NCI-H1436 treated with DMSO at 0.1 percent for 48 hours (cell line): ENCODE measurements at places on chromosomes 1 and 21.

DNA sequence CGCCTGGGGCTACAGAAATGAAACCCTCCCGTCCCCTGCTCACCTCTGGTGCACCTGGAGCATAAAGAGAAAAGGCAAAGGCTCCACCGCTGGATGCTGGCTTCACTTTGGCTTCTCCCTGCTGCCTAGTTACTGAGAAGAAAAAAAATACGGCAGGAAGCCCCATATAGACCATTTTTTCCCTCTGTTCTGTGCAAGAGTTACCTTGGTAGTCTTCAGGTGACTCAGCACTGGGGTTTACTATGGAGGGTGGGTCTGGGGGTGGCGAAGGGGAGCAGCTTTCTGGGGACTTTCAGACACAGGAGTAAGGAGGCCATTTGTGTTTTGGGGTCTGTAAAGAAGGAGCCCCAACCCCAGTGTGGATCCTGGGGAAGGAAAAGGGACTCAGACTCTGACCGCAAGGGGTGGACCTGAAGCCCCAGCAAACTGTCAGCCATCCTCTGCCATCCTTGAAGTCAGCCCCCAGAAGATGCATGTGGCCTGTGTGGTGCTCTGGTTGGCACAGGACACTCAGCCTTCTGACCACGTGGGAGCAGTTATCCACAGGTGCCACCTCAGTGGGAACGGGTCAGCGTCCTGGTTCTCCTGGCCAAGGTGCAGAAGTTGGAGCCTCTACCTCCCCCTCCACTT lies 25.9 kb upstream of the EPS8L3 start:
- DNase-seq = no peak

DNA sequence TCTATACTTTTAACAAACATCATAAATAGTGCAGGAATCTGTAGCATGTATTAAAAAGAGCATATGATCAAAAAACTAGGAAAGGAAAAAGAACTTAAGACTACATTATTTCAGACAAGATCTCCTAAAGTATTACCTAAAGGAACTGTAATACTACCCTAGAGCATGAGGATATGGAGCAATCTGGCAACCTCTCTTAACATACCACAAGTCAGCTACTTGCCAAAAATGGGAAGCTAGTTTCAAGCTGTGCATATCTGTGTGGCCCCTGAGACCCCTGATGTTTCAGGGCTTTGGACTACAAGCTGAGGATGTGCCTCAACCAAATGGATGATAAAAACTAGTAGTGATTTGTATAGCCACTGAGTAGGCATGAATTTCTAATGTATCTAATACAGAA lies 525.6 kb downstream of the PTBP2 start:
- no peak for DNase-seq

DNA sequence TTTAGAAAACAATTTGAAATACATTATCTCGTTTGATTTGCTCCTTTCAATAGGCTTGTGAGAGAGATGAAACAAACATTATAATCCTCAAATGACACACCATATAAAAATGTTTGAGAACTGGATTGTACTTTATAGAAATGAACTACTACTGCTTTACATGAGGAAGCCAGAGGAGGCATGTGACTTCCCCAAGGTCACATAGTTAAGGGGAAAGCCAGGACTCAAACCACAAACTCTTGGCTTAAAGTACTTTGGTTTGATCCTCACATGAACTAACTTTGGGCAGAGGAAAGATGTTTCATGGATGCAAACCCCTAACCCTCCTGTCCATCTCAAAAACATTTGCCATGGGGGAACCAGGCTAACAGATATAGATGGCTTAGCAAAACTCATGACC lies 4.7 kb downstream of the ARHGEF11 start:
- no peak for DNase-seq

DNA sequence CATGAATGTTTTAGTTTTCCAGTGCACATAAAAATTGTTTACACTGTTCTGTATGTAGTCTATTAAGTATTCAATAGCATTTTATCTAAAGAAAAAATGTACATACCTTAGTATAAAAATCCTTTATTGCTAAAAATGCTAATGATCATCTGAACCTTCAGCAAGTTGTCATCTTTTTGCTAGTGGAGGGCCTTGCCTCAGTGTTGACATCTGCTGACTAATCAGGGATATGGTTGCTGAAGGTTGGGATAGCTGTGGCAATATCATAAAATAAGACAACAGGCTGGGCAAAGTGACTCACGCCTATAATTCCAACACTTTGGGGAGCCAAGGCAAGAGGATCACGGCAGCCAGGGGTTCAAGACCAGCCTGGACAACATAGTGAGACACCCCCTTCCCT lies 9.0 kb downstream of the DYNLT5 start:
- no peak for DNase-seq

DNA sequence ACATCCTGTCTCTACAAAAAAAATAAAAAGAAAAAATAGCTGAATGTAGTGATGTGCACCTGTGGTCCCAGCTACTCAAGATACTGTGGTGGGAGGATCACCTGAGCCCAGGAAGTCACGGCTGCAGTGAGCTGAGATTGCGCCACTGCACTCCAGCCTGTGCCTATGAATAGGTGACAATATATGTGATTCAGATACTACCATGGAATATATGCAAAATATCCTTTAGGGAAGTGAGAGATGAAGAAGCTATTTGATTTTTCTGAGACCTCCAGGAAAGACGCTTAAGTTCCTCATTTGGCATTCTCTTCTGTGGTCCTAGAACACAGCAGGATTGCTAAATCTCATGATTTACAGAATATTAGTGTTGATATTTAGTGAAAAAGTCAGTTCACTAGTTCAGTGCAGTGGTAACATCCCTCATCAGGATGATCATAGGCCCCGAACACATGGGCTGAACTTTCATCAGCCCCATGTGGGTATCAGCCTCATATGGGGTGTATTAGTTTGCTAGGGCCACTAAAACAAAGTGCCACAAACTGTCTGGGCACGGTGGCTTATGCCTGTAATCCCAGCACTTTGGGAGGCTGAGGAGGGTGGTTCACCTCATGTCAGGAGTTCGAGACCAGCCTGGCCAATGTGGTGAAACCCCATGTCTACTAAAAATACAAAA lies 6.0 kb upstream of the VASH2 start:
- no peak for DNase-seq

GRCh38 chr1:85428471-85429089 lies 36.4 kb downstream of the DDAH1 start:
- no peak for DNase-seq

DNA sequence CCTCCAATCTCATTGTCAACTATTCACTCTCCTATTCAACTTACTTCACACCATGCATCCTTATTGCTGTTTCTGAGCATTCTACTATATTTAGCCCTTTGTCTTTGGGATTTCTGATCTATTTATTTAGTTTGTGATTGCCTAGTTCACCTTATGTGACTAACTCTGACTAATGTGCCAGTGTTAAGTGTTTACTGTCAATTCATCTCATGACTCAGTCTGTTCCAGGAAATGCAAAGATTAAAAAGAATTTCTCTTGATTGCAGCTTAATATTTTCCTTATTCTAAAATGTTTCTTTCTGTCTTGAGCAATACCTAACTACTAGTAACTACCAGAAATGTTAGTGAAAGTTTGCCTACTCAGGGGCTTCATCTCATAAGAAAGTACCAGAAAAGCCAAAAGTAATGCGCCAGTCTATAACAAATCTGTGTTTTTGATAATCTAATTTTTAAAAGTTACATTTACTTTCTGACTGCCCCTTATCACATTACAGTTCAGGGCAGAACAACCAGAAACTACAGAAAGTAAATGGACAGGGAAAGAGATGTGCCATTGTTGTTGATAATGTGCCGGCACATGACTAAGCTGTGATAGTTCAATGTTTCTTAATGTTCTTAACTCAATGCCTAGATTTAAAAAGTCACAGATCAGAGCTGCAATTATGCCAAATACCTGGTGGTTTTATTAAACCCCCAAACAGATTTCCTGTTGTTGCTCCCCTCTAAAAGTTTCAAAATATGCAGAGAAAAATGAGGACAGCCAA lies 556.5 kb downstream of the PTBP2 start:
- no peak for DNase-seq

DNA sequence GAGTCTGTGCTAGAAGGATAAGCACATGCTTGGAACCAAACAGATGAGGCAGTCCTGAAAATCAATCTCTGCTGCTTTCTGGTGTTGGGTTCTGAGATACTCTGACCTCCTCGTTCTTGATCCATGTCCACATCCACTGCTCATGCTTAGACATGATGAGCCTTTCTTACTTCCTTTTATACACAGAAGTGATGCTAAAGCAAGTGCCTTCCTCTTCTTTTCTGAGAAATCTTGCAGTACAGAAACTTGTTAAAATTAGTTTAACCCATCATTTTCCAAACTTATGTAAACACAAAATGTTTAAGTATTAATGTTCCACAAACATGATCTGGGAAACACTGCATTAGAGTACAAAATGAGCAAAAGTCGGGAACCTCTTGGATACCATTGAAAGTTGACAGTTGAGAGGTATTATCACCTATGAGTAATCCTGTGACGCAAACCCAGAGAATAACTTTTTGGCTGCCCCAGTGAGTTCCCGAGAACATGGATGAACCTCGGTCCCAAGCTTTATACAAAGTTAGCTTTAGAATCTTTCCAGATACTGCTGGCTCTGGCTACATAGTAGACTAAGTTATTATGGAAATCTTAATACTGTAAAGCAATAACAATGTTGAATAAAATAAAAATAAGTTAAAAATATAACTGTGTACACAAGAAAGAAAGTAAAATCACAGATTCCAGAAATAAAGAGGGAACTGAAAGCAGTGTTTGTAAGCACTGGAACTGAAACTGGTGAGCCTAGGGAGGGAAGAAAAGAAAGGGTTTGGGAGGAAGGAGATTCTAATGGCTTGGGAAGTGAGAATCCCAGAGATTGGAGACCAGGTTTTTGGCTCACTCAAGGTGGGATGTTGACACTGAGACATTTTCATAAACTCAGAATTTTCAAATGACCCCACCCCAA lies 429.3 kb upstream of the RUNX1 start:
- no peak for DNase-seq

DNA sequence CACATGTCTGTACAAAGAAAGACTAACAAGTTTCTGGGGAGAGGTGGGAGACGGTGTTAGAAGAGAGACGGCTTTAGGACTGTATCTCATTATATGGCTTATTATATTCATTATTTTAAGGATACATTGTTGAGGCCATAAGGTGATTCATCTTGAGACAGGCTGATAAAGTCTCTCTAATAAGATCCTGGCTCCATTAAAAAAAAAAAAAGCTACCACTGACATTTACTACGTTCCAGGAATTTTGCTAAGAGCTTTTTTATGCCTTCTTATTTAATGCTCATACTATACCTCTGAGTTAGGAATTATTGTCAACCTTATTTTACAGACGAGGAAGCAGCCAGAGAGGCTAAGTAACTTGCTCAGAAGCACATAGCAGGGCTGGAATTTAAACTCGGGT lies 173.7 kb downstream of the GABPA start:
- DNase-seq = no peak

GRCh38 chr1:31860581-31860980 lies 44.8 kb upstream of the SPOCD1 start:
- no peak for DNase-seq

DNA sequence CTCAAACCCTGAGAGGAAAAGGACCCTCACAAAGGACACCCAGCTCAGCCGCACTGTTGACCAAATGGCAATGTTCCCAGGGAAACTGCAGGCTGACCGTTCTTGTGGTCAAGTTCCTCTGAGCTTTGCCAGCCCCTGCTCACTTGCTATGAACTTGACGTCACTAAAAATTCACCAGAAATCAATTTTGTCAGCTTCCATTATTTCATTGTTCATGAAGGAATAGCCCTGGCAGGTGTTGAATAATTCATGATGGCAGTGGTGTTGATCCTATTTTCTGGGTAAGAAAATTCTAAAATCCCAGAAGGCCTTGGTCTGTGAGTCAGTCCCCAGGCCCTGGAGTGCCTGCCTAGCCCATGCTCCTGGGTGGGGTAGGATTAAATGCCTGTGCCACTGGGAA lies 318.9 kb downstream of the ZNF326 start:
- no peak for DNase-seq

DNA sequence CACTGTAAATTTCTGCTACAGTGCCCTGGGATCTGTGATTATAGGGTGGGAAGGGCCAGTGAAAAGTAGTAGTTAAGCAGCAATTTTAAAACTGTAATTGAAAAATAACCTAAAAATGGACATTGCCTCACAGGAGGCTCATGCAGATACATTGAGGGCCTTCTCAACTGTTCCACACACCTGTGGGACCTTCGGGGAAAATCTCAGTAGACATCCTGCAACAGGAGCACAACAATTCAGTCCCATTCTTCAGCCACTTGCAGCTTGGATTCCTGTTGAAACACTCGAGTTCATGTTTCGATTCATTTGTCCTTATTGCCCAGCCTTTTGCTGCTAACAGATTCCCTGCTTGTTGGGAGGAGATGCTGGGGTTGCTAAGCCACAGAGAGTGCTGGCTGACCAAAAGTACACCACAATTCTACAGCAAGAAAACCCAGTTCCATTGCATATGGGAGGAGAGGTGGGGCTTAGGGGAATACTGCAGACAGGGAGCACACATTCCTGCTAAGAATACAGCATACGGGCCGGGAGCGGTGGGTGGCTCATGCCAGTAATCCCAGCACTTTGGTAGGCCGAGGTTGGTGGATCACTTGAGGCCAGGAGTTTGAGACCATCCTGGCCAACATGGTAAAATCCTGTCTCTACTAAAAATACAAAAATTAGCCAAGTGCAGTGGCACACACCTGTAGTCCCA lies 4.5 kb downstream of the TMCC2 start:
- DNase-seq = no peak

GRCh38 chr1:1510912-1511532 lies 940 bp upstream of the ATAD3A start:
- DNase-seq = no peak

GRCh38 chr21:36034211-36034913 lies 26.0 kb downstream of the SETD4 start:
- DNase-seq = no peak

- no peak for DNase-seq
These were observed 262.9 kb upstream of the RUNX1 start for GRCh38 chr21:35311985-35312384.

DNA sequence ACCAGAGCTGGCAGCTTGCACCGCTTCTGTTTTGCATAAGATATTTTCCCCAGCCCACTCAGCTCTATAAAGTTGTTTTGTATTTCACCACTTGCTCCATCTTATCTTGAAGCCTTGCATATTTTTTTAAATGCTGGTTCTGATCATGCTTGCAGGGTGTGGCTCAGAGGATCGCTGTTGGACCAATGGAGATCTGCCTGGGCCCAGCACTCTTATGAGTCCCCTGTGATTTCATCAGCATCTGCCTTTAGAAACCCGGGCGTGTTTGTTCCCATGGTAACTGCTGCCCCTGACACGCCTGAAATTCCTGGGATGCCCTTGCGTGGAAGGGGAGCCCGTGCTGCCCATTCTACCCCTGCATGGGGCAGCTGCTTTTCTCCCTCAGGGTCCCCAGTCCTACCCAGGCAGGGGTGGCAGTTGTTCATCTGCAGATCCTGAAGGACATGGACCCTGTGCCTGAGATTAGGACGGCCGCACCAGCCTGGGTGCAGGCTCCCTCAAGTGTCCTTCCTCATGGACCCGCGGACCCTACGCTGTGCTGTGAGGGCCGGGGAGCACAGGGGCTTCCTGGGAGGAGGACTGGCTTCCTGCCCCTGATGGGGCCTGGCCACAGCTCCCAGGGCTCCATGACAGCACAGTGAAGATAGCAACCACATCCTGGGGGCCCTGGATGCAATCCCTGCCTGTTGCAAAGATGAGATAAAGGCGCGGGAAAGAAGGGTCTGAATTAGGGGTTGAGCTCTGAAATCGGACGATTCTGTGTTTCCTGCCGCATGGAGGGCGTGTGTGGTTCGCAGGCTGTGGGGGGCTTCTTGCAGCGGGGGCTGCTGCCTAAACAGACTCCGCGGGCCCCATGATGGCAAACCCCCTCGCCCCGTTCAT lies 226.5 kb downstream of the SDCCAG8 start:
- no peak for DNase-seq
